HT-29 (cell line): ENCODE measurements at places on chromosomes 7 and 10. TPM values are rescaled to one million over a fixed set of nuclear protein-coding genes. Genes with fewer than 3 reads are reported as not detected.

DNA sequence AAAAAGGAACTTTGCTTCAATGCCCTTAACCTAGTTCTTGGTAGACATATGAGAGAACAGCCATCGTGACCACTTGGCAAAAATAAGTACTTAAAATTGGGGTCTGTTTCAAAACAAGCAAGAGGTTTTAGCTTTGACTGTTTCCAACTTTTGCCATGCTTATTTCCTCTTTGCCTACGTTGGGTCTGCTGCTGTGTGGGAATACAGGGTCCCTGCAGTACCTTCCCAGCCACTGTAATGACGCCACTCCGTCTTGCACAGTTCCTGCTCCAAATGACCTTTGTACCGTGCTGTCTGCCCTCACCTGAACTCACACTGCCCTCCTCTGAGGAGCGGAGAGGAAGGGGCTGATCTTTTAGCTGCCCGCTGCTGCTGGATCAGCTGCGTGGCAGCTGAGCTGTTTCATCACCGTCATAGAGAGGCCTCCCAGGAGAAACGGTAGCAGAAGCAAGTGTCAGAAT, 133.1 kb downstream of the MAPK8 start:
- no peak for DNase-seq

GRCh38 chr7:140165422-140165821, 11.4 kb downstream of the KDM7A start:
- DNase-seq = no peak

- no peak for DNase-seq
Measured at GRCh38 chr7:45595809-45596664, 21.9 kb downstream of the ADCY1 start.

DNA sequence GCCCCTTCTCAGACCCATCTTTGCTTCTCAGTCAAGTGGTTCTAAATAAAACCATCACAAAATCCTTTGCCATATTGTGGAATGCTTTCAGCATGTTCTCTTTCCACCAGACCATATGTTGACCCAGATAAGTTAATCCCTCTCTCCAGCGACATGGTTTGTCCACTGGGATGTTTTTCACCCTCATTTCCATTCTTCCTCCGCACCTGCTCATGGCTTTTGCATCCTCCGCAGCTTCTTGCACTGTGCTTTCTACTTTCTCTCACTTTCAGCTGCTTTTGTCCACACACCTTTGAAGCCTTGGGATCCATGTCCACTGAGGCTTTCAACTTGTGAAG, 52.3 kb upstream of the WAC start:
- DNase-seq = no peak

DNA sequence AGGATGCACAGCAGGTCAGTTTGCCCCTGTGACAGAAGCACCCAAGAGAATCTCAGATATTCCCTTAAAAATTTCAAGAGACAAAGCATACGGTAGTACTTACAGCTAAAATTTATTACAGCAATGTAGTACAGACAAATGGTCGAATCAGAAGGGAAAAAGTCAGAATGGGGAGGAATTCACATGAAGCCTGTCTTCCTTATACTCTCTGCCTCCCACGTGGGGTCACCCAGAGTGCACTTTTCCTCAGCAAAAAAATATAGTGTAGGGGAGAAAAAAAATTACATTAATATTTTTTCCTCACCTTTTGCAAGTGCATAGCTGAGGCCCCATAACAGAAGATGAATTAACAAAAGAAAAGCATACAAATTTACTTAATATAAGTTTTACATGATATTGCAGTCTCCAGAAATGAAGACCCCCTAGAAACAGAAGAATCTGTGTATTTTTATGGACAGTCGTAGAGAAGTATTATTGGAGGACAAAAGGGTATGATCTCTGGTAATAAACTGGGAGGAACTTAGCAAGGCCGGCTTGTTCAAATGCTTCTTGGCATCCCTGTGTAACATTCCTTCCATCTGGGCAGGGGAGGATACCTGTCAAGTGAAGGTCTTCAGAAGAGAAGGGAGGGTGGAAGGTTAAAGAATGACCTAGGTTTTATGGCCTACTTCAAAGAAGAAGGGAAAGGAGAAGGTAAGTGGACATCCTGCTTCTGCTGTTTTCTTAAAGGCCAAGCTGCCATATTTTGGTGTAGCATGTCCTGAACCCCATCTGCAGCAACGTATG, 270.6 kb upstream of the MAGI2 start:
- no peak for DNase-seq

UCN3 gene
- total RNA-seq = 0.36 and 0.60 TPM in 2 replicates

UTF1 gene
- total RNA-seq = not detected in 2 replicates
